LHCN-M2 (cell line): ENCODE measurements at places on chromosomes 4 and X.
A peak's percentile ranks its signal among the peaks of the same experiment; 100 is the strongest.

DNA sequence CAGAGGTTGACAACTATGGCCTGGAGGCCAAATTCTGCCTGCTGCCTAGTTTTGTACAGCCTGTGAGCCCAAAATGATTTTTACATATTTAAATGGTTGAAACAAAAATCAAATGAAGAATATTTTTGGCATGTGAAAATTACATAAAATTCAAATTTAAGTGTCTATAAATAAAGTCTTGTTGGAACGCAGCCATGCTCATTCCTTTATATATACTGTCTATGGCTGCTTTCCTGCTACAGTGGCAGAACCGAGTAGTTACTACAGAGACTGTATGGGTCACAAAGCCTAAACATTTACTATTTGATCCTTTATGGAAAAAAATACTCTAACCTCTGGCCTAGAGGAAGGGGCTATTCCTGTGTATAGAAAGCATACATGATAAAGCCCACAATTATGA lies 290.4 kb downstream of the GLUD2 start:
- DNase-seq: no peak

GRCh38 chr4:14810568-14810967 lies 191.7 kb upstream of the CPEB2 start:
- DNase-seq: no peak

- peak; percentile 43 for DNase-seq
These were observed 38.5 kb upstream of the UGT2B7 start for GRCh38 chr4:69057620-69058409.

DNA sequence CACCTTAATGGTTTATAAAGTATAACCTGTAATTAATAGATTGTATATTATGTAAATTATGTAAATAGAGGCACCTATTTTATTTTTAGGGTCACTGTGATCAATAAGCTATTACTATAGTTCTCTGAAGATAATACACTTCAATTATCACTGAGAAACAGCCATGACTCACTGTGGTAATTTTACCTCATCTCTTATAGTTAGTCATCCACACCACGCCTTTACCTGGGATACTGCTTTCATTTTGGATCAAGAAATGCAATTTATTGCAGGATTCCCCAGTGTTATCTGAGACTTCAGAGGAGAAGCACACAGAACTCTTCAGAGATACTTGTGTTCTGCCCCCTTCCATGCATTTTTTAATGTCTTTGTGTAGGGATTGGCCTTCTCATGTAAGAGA lies 348.1 kb upstream of the ATOH1 start:
- no peak for DNase-seq

- peak; percentile 62 for DNase-seq
These were observed 125.4 kb downstream of the ZNF330 start for GRCh38 chr4:141346144-141346543.

GRCh38 chrX:20397587-20397986 lies 130.9 kb upstream of the RPS6KA3 start:
- no peak for DNase-seq

- DNase-seq: no peak
These were observed at the start of gene NOX1 for GRCh38 chrX:100874325-100874724. Gene NOX1, minus strand, starts transcription at chrX:100874359. Its CDS starts 220 bp downstream, at chrX:100874139.

DNA sequence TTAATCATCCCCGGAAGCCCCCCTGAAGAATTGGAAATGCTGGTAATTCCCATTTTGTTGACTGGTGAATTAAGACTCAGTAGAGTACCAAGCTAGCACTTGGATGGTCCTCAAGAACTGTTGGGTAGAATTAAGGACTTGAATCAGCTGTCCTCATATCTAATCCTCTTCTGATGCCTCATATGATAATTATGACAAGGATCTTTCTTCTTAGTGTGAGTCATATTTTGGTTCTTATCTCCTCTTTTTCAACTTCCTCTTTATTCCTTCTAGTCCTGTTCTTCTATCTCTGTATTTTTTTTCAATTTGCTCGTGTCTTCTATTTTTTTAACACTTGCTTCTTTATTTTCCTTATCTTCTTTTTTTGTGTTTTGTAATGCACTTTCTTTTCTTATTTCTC lies 206.3 kb upstream of the ANXA3 start:
- DNase-seq: peak; percentile 16

DNA sequence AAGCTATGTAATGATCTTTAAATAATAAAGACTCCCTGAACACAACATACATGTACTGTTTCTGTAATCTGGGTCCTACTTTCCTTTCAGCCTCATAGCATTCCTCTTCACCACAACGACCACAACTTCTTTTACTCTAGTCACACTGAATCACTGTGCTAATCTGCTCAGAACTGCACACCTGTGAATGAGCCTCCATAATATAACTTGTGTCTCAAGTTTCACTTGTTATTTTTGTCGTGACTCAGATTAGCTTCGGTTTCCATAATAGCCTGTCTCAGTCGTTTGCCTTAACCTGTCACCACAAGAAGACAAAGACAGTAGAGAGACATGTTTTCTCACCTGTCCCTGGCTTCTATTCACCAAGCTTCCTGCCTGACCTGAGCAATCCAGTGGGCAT lies 61.8 kb downstream of the MAGED1 start:
- DNase-seq: peak; percentile 2

DNA sequence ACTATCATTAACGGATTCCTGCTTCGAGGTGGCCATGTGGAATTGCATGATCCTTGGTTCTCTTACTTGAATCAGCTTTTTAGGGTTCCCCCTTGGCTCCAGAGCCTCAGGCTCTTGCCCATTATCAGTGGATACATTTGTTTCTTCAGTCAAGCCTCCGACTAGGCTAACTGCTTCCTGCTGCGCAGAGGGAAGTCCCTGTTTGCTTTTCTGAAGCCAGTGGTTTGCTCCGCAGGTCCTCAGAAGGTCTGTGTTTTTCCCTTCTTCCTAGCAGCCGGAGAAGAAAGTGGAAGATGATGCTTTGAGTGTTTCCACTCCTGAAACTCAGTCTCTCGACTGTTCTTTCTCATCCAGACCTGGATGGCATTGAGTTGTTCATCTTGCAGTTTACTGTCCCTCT lies 20.6 kb downstream of the SRD5A3 start:
- no peak for DNase-seq

DNA sequence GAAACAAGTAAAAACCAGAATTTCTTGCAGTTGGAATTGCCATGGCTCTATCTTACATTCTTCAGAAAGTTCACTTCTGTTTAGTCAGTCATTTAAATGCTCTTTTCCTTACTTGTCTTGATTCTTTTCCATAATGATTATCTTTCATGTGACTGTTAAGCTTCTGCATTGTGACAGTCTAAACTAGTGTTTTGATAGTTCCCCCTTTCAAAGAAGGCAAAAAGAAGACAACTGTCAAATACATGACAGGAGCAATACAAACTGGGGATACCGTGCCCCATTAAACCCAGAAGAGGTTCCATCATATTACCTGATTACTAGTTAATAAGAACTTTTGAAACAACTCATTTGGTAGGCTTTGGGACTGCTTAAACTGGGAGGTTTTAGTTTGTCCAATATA lies 476.2 kb downstream of the PCDH19 start:
- DNase-seq: no peak

- DNase-seq: no peak
These were observed 369.8 kb upstream of the LCORL start for GRCh38 chr4:18391354-18391728.

- no peak for DNase-seq
These were observed 19.8 kb downstream of the PSAPL1 start for GRCh38 chr4:7414736-7415510.

GRCh38 chrX:153435845-153436244 lies 10.0 kb downstream of the TREX2 start:
- DNase-seq: no peak

DNA sequence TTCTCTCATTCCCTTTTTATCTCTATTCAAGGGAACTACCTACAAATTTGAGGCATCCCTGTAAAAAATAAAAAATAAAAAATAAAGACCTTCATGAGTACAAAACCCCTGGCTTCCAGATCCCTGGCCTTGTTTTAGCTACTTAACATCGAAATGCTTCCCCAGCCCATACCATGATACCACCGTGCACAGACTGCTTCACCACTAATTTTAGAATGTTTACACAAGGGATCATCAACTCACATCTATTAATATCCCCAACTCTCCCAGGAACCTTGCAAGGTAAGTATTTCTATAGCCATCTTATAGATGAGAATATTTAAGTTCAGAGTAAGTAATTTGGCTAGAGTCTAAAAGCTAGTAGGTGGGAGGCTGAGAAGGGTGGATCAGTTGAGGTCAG lies 51.7 kb downstream of the UCHL1 start:
- DNase-seq: no peak

GRCh38 chr4:6660430-6660829 lies 19.9 kb downstream of the MRFAP1 start:
- no peak for DNase-seq

DNA sequence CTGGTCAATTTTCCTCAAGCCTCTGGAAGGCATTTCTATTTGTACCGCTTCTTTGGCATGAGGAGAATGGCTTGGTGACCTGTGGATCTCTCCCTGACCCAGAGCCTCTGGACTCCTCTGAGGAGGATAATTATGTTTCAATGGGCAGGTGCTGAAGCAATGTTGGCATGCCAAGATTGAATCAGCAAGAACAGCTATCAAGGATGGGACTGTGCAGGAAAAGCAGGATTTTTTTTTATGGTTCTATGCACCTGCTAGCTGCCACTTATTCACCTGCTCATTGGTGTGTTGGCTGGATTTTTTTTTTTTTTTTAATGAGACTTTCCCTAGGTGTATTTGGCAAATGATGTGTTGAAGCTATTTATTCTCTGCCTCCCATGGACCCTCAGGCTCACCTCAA lies 821.2 kb downstream of the RPA4 start:
- DNase-seq: no peak

DNA sequence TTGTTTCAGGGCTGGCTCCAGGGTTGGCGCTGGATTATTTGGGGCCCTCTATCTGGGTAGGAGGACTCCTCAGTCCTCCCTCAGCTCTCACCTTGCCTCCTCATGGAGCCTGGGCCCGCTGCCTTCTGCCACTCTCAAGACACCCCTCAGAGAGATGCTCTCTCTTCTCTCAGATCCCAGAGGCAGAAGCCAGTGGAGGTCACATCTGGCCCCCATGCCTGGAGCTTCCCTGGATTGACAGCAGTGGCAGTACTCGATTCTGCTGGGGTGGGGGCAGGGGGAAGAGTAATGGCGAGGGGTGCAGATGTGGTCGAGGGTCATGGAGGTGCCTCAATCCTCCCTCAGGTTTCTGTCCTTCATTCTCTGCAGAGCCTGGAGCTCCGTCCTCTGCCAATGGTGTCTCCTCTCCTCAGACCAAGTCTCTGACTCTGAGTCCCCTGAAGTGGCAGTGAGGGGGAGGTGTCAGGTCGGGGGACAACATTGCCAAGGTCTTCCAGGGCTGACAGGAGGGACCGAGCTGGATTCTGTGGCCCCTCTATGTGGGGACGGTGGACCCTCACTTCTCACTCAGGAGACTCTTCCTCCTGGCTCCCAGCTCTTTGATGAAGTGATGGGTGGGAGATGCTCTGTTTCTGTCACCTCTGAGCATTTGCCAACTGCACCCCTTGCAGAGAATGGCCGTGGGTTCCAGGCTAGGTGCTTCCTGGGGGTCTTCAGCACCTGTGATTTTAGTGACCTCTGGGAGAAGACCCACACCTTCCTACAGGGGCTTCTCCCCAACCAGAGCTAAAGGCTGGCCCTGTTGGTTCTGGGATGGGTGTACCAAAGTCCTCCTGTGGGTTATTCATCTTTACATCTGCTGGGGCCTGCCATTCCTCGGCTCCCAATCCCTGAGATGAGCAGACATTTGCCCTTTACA lies 10.9 kb upstream of the HSFX1 start:
- no peak for DNase-seq

GRCh38 chr4:16627999-16628398 lies 270.4 kb downstream of the LDB2 start:
- no peak for DNase-seq

DNA sequence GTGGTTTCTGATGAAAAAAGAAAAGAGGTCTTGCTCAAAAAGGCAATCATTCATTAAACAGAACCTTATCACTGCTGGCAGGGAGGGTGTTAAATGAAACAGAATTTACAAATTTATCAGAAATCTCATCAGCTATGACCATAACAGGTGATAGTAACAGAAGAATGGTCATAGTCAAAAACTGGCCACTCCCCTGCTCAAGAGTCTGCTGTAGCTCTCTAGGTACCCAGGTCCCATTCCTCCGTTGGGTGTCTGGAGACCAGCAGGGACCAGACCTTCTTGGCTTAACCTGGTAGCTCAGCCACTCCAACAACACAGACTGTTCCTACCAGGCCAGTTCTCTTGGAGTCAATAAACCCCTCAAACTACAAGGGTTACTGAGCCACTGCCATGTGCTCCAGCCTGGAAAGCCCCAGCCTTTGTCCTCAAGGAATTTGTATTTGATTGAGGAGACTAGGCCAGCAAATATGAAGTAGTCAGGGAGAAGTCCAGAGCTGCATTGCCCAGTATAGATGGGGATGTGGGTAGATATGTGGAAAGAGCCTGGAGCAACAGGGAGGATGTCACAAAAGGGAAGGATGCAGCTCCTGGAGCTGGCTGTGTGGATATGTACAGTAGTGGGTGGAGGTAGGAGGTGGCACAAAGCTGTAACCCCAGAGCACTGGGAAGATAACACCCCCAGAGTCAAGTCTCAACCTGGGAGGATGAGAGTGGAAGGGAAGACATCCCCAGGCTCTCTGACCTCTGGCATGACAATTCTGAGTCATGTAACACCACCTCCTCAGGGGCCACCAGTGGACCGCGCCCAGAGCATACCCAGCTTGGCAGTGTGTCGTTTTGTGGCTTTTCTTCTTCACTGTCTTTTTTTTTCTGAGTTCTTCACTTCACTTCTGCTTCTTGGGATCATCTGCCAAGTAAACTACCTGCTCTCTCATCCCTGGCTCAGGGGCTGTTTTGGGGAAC lies 21.9 kb downstream of the RASL11B start:
- no peak for DNase-seq

- no peak for DNase-seq
These were observed 104.9 kb downstream of the SLIT2 start for GRCh38 chr4:20356565-20356964.

- no peak for DNase-seq
These were observed 179.9 kb downstream of the KIT start for GRCh38 chr4:54837576-54838140.

DNA sequence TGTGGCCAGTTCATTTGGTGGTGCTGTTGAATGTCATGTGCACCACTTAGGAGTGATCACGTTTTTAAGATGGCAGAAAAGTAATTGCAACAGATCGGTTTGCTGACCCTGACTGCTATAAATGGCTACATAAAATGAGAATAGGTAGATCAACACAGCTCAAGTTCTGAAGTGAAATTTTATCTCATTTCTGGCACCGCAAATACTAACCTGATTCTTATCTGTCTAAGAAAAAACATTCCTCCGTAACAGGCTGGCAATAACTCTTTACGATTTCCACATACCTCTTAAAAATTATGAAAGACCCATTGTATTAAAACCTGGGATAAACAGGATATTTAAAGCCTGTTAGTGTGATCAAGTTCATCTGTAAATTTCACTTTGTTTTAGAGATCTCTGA lies 387.5 kb downstream of the PDGFC start:
- no peak for DNase-seq

- DNase-seq: no peak
These were observed 341.7 kb upstream of the NDST3 start for GRCh38 chr4:117692538-117692937.

- DNase-seq: no peak
These were observed 10.7 kb downstream of the RBPJ start for GRCh38 chr4:26331380-26331950.
